ENCODE measurements at places on chromosomes 12 and 14. TPM values are rescaled to one million over a fixed set of nuclear protein-coding genes. Genes with fewer than 3 reads are reported as not detected.

Gene ARHGEF40
- 27.0 TPM for total RNA-seq

Gene ABHD12B
- not detected for total RNA-seq

Gene TPPP2
- not detected for total RNA-seq

Gene RDH5
- 19.5 TPM for total RNA-seq

Gene PLEKHH1
- 2.1 TPM for total RNA-seq

Gene CLEC4E
- total RNA-seq: 0.71 TPM

Gene LHX5
- not detected for total RNA-seq

Gene SLC38A4
- total RNA-seq: not detected

Gene MMP14
- total RNA-seq: 107 TPM

Gene TAS2R8
- total RNA-seq: not detected

Gene CDCA3
- total RNA-seq: 2.9 TPM

Gene PLCZ1
- not detected for total RNA-seq

Gene ANKRD33
- not detected for total RNA-seq

Gene DLK1
- total RNA-seq: not detected

Gene PTPRR
- 0.83 TPM for total RNA-seq

Gene LRTM2
- total RNA-seq: not detected

Measured in esophagus muscularis mucosa (tissue), 4 donors.